Stimulated activated CD8-positive, alpha-beta memory T cell treated with anti-CD3 and anti-CD28 coated beads, Interleukin-15, amount 100 ng/mL, for 24 hours (primary cell): ENCODE measurements at places on chromosomes 1 and 21.

DNA sequence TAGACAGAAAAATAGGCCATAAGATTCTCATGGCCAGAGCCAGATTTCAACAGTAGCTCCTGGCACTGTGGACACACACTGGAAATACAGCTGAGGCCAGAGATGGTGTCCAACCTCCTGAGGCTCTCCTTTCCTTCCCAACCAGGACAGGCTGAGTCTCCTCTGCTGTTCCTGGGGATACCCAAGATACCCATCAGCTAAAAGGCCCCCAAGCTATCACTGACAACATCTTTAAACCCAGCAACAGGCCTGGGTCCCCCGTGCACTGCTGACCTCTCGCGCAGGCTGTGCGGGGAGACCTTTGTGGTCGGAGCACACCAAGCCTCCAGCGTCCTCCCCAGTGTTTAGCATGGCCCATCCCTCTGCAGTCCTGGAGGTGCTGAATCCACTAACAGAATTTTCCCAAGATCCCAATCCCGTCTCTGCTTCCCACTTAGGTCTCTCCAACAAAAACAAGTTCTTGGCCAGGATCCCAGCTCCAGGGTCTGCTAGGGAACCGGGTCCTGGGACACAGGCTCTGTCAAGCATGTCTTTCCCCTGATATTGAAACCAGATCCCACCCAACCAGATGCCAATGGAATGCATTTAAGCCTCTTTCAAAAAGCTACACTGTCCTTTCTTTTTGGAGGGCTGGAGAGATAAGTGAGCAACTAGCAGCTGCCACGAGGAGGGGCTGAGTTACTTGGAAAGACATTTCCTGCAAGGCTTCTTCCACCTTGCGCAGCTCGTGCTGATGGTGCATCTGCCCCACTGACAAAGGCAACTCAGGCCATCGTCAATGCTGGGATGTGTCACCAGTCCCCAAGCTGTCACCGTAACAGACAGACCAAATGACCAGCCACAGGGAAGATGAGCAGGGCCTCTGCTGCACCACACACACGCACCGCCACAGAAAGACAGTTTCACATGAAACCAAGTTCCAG, 73.2 kb downstream of the BCAR3 start:
- DNase-seq, result no peak

- no peak for DNase-seq
These were observed 8.8 kb downstream of the CDA start for GRCh38 chr1:20597650-20598049.

GRCh38 chr1:236750928-236751327, 44.2 kb upstream of the MTR start:
- no peak for DNase-seq

GRCh38 chr1:4166713-4167112, 266.6 kb upstream of the C1orf174 start:
- DNase-seq, result no peak

- no peak for DNase-seq
These were observed 25.6 kb upstream of the RGS13 start for GRCh38 chr1:192610112-192610889.

DNA sequence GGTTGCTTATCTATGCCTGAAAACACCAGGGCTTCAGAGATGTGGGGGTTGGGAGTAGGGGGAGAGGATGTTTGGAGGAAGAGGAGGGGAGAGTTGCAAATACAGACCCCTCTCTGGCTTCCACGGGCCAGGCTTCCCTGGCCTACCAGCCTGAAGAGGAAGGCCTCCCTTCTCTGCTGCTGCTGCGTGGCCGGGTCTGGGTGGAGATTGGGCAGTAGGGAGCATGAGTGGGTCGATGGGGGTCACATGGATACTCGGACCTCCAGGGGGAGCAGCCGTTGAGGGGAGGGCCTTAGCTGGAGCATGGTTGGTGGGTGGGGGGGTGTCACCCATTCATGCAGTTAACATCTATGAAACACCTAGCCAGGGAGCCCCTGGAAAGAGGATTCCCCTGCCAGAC, 1.5 kb downstream of the RORC start:
- DNase-seq, result no peak

GRCh38 chr1:41484402-41485241, at the start of gene EDN2:
EDN2 (minus strand) TSS chr1:41484683; CDS start chr1:41484601, 82 bp downstream.
- DNase-seq, result no peak

DNA sequence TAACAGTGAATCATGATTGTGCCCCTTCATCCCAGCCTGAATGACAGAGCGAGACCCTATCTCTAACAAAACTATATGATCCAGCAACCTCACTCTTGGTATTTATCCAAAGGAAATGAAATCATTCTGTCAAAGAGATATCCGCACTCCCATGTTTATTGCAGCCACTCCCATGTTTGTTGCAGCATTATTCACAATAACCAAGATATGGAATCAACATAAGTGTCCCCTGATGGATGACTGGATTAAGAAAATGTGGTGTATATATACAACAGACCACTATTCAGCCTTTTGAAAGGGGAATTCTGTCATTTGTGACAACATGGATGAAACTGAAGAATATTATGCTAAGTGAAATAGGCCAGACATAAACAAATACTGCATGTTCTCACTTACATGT, 44.4 kb downstream of the TRMT1L start:
- DNase-seq, result no peak

- DNase-seq, result no peak
These were observed 126.4 kb upstream of the GADD45A start for GRCh38 chr1:67558449-67559193.

DNA sequence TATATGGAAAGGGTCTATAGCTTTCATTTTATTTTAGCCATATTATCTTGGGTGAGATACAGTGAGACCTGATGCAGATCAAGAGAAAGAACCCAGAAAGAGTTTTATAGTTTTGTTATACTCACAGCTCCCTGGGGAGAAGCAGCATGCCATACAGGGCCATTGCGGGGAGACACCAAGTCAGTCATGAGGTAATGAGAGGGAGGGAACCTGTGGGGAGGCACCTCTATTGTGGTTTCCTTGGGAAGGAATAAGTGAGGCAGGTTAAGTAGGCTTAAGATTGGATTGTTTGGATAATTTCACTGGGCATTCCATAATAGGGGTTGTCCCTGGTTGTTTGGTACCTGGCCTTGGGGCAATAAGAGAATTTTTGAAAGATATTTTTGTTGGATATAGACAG, 19.7 kb downstream of the AXDND1 start:
- no peak for DNase-seq

- DNase-seq, result no peak
These were observed 64.0 kb upstream of the KCNK2 start for GRCh38 chr1:215018555-215018954.

DNA sequence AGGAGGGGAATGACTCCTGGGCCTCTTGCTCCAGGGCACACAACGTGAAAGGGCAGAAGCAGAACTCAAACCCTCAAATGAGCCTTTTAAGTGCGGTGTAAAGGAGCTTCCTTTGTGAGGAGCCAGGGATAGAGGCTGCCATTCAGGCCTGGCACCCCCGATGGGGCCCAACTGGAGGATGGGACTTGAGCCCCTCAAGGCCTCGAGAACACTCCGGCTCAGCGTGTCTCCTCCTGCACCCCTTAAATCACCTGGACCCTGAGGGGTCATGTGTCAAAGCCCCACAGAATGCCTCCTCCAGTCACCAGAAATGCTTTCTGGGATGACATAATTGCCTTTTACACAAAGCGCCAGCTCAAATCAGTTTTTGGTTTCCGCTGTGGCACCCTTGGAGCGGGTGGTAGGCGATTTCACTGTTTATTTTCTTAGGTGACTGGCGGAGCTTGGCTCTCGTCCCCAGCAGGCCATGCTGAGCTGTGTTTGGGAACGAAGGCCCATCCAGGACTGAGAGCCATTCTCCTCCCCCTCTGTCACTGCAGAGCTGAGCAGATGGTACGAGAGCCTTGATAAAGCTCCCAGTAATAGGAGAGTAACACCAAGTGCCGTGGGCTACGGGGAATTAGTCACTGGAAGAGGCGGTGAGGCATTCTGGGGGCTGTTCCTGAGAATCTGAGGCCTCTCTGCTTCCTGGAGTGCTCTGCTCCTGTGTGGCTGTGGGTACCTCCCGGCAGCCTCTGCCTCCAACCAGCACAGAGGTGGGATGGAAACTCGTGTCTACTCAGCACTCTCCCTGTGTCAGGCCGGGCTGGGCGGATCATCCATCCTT, 163.0 kb downstream of the GRIK3 start:
- DNase-seq, result no peak
